ENCODE measurements at places on chromosomes 11 and 22. TPM values are rescaled to one million over a fixed set of nuclear protein-coding genes. Genes with fewer than 3 reads are reported as not detected.

Gene GPHA2
- not detected for total RNA-seq

Gene PRR33
- not detected for total RNA-seq

Gene SLC22A12
- not detected for total RNA-seq

Gene RASSF10
- total RNA-seq: 9.7 TPM

DNA sequence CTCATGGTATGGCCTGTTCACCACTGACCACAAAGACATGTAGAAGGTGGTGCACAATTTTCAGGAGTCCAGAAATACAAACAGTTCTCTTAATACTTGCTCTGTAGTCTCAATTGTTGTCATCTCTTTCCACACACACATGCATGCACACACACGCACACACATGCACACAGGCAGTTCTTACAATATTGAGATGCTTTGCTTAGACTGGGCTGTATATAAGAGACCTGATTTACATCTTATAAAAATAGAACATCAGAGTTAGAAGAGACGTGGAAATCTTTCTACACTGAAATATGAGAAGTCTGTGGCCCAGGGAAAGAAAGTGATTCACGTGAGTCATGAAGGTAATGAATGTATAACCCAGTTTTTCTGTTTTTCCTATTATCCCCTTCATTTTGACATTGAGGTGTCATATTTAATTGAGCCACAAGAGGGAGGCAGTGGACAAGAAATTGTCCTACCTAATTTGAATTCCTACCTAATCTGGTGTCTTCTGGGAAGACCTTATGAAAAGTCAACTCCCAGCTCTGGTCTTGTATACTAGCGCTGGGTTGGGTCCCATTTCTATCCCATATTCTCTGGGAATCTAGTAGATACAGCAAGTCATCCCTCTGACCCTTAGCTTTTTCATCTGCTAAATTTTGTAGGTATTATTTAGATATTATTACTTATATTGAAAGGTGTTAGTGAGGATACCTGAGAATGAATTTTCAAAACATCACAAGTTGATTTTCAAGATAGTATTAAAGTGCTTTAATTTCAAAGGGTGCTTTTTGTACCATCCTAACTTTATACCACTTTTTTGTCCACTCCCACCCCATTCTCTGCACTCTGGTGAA lies 14.9 kb upstream of the MS4A4A start:
- no peak overlapping the region for H3K4me3 ChIP-seq
- DNase-seq: no peak
- H3K27me3 ChIP-seq: no peaks in the 10 kb centered on the region
- no peaks in the 10 kb centered on the region for H3K4me1 ChIP-seq

DNA sequence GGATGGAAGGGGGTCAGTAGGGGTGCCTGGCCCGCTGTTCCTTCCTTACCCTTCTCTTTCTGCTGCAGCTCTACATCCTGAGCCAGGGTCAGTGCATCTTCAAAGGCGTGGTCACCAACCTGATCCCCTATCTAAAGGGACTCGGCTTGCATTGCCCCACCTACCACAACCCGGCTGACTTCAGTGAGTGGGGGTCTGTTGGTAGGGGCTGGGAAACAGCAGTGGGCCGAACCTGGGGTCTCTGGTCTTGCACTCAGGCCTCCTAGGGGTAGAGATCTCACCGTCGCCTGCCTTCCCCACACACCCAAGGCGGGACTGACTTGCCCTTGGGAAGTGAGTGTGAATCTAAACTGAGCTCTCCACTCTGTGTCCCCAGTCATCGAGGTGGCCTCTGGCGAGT lies 7.6 kb downstream of the ABCG4 start:
- H3K36me3 ChIP-seq: no peaks in the 10 kb centered on the region
- no peaks in the 10 kb centered on the region for H3K27me3 ChIP-seq
- no peak for DNase-seq
- no peak overlapping the region for H3K27ac ChIP-seq

GRCh38 chr11:95262994-95263765 lies 32.2 kb upstream of the SESN3 start:
- H3K27ac ChIP-seq: no peak overlapping the region
- H3K4me3 ChIP-seq: no peak overlapping the region
- H3K4me1 ChIP-seq: no peaks in the 10 kb centered on the region
- no peaks in the 10 kb centered on the region for H3K27me3 ChIP-seq
- no peaks in the 10 kb centered on the region for H3K36me3 ChIP-seq

DNA sequence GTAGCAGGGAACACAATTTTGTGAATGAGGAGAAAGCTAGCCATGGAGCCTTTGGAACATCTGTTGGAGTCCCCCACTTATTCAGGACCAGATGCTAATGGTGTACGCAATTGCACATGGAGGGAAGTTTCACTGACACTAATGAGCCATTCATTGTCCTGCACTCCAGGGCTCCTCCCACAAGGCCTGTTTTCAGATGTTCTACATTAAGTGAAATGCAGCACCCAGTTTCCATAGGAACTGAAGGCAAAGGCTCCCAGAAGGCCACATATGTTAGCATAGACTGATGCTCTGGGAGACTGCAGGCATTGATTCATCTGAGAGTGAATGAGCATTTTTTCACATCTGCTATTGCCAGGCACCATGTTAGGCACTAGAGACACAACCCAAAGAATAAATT lies 399.5 kb downstream of the ETS1 start:
- no peak for DNase-seq
- H3K4me3 ChIP-seq: no peak overlapping the region
- no peaks in the 10 kb centered on the region for H3K27me3 ChIP-seq
- no peaks in the 10 kb centered on the region for H3K36me3 ChIP-seq
- H3K4me1 ChIP-seq: no peaks in the 10 kb centered on the region

GRCh38 chr22:49634006-49634772 lies 193.5 kb downstream of the BRD1 start:
- peaks cover 31% of the 10 kb centered on the region for H3K27me3 ChIP-seq

DNA sequence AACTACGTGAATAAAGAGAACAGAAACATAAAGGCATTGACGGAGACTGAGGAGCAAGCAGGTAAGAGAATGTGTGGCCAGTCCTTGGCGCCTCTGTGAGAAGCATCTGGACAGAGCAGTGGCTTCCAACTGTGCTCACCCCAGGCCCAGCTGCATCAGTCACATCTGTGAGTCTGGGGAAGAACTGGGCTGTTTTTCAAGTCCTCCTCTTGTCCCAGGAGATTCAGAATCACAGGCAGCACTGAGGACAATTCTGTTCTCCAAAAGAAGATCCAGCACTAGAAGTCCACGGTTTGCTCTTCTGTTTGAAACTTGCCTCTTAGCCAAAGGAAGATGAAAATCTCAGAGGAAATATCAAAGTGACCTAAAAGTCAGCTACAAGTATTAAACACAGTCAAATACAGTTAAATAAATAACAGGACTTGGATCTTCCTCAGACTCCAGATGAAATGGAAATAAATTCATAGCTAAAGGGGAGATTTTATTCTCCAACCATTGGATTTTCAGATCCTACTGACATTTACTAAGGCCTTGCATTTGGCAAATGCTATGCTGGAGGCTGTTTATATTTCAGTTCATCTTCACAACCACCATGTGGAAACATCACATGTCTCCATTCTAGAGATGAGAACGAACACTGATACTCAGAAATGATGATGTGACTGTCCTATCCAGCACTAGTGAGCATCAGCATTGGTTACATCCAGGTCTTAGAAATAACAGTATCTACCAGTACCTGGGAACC lies 14.1 kb downstream of the FAM181B start:
- DNase-seq: no peak
- H3K36me3 ChIP-seq: no peaks in the 10 kb centered on the region
- no peaks in the 10 kb centered on the region for H3K4me1 ChIP-seq
- H3K27ac ChIP-seq: peak overlapping the region; percentile 38

GRCh38 chr11:60942219-60942618 lies 9.8 kb downstream of the SLC15A3 start:
- H3K4me1 ChIP-seq: peaks cover 8% of the 10 kb centered on the region
- peak overlapping the region; percentile 74 for H3K27ac ChIP-seq
- no peaks in the 10 kb centered on the region for H3K27me3 ChIP-seq
- DNase-seq: peak; percentile 73
- no peaks in the 10 kb centered on the region for H3K36me3 ChIP-seq
- no peak overlapping the region for H3K4me3 ChIP-seq

- H3K27me3 ChIP-seq: no peaks in the 10 kb centered on the region
- DNase-seq: no peak
- H3K27ac ChIP-seq: no peak overlapping the region
- no peaks in the 10 kb centered on the region for H3K36me3 ChIP-seq
- no peak overlapping the region for H3K4me3 ChIP-seq
- H3K4me1 ChIP-seq: no peaks in the 10 kb centered on the region
Measured at GRCh38 chr11:17810041-17810440, 75.5 kb downstream of the KCNC1 start.

DNA sequence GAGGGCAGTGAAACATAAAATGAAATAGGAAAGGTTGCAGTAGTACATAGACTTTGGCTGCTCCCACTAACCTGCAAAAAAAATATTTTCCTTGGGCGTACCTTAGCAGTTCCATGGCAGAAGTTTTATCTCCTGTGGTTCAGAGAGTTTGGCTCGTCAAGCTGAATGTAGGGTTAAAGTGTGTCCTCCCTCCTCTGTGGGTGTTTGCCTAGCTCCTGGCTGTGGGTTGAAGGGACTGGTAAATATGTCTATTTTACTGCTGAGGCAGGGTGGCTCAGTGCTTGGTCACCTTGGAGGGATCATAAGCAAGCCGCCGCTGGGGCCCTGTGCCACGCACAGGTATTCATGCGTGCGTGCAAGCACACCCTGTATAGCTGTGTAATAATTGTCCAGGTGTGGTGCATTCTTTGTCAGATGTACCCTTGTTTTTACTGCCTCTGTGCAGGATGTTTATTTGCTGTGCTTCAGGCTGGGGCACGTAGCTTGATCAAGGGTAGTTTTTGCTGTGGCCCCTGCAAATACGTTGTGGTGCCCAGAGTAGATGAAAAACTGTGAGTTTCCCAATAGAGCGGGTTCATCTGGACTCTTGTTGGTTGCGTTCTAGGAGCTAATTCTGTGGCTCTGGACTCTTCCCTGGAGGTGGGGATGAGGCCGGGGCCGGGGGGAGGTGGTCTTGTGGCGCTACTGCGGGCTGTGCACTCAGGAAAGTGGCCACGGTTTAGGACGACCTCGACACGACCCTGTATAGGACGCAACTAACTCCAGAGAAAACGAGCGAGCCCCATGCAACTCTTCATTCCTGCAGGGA lies 732 bp upstream of the SORL1 start:
- H3K27ac ChIP-seq: peak overlapping the region; percentile 48
- no peaks in the 10 kb centered on the region for H3K36me3 ChIP-seq
- no peaks in the 10 kb centered on the region for H3K27me3 ChIP-seq
- H3K4me3 ChIP-seq: peak overlapping the region; percentile 85

DNA sequence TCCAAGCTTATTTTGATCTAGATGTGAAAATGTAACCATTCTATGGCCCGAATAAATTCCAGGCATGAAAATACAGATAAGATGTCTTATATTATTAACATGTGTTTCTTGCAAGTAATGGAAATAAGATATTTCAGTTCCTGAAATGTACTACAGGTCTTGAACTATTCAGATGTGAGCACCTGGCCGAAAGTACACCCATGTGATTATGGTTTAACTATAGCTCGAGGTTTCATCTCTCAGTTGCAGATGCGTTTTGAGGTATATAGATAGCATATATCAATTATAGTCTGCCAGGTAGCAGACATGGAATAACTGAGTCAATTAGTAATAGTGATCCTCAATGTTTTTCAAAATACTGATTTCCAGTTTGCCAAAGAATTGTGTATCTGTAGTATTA lies 68.3 kb downstream of the DDIAS start:
- DNase-seq: no peak
- H3K4me1 ChIP-seq: no peaks in the 10 kb centered on the region
- H3K36me3 ChIP-seq: no peaks in the 10 kb centered on the region
- no peak overlapping the region for H3K27ac ChIP-seq
- H3K27me3 ChIP-seq: no peaks in the 10 kb centered on the region

- no peak overlapping the region for H3K27ac ChIP-seq
- DNase-seq: no peak
- no peaks in the 10 kb centered on the region for H3K4me1 ChIP-seq
Measured at GRCh38 chr11:44877571-44878497, 72.8 kb downstream of the TP53I11 start.

DNA sequence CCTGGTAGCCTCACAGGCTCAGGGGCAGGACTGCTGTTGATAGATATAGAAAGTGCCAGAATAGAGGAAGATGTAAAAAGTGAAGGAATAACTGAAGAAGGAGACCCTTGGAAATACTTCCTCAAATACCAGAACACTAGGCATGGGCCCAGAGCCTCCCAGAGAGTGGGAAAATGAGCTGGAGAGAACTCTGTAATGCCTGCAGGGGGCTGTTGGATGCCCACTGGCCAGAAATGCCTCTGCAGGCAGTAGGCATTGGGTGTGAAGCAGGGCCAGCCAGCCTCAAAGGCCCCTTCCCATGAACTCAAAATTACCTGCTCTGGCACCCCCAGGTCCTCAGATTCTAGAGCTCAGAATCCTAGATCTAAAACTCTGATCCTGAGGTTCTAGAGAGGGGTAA lies 15.1 kb downstream of the P2RY2 start:
- no peak overlapping the region for H3K4me3 ChIP-seq
- H3K27ac ChIP-seq: no peak overlapping the region
- peaks cover under 1% of the 10 kb centered on the region for H3K4me1 ChIP-seq

DNA sequence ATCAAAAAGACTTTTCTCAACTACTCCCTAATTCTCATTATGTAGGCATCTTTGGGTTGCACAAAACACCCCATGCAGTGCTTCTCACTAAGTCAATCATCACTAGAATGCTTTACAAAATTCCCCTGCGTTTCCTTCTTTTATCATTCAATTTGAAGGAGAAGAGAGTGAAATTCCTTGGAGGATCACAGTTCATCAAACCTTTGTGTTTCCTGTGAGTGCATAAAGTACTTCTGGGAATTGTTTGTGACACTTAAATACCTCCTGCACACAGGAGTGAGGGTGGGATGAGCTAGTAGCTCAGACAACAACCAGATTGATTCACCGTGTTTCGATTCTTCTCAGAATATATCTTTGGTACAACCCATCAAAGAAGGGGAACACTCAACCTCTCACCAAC lies 3.7 kb upstream of the OR5AR1 start:
- no peaks in the 10 kb centered on the region for H3K36me3 ChIP-seq
- no peaks in the 10 kb centered on the region for H3K4me1 ChIP-seq
- no peak for DNase-seq
- no peaks in the 10 kb centered on the region for H3K27me3 ChIP-seq
- no peak overlapping the region for H3K4me3 ChIP-seq
- H3K27ac ChIP-seq: no peak overlapping the region

GRCh38 chr11:16924462-16924825 lies 89.8 kb downstream of the PLEKHA7 start:
- H3K27ac ChIP-seq: no peak overlapping the region
- no peaks in the 10 kb centered on the region for H3K4me1 ChIP-seq
- H3K27me3 ChIP-seq: no peaks in the 10 kb centered on the region
- no peaks in the 10 kb centered on the region for H3K36me3 ChIP-seq

DNA sequence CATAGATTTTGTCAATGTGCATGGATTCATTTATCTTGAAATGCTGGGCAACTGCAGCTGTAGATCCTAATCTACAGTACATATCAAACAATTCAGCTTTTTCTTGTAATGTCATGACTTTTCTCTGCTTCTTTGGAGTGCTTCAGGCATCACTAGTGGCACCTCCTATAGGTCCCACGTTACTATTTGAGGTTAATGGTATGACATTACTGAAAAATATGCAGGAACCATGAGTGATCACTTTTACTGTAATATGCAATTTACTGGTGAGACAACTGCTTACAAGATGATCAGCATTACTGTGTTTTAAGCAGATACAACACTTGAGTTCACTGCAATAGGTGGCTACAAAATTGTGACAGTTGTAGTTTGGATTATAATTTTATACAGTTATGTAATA lies 3.0 kb downstream of the CENATAC start:
- H3K36me3 ChIP-seq: no peaks in the 10 kb centered on the region
- no peak overlapping the region for H3K27ac ChIP-seq
- no peak overlapping the region for H3K4me3 ChIP-seq

- no peaks in the 10 kb centered on the region for H3K36me3 ChIP-seq
- H3K27ac ChIP-seq: no peak overlapping the region
- DNase-seq: no peak
- no peaks in the 10 kb centered on the region for H3K4me1 ChIP-seq
- no peaks in the 10 kb centered on the region for H3K27me3 ChIP-seq
- H3K4me3 ChIP-seq: no peak overlapping the region
Measured at GRCh38 chr11:120174866-120175265, 36.0 kb upstream of the OAF start.

Data from breast epithelium (tissue), 4 donors.